GM23248 (cell line): ENCODE measurements at places on chromosomes 4 and X.

DNA sequence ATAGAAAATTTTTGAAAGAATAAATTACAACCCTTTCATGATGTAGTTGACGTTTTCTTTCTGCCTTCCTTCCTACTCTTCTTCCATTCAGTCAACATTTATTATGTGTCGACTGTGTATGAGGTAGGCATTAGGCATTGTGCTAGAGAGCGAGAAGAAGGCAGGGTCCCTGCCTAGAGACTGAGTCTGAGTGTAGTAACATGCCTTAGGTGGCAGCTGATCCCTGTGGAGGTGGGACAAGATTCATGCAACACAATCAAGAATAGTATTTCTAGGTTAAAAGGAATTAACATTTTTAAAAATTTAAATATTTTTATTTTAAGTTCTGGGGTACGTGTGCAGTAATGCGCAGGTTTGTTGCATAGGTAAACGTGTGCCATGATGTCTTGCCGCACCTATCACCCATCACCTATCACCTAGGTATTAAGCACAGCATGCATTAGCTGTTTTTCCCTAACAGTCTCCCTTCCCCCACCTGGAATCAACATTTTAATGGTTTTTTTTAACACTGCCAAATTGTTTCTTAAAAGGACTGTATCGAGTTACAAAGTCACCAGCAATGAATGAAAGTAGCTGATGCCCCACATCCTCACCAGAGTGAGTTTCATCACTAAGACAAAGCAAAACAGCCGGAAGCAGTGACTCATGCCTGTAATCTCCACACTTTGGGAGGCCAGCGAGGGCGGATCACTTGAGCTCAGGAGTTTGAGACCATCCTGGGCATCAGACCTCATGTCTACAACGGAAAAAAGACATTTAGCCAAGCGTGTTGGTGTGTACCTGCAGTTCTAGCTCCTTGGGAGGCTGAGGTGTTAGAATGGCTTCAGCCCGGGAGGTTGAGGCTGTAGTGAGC is 84.0 kb downstream of the WWC2 start:
- DNase-seq = peak; percentile 92

- DNase-seq = peak; percentile 44
Observed at GRCh38 chr4:186485561-186486062, 69.8 kb downstream of the MTNR1A start.

GRCh38 chr4:56630876-56631666 is 50.0 kb downstream of the HOPX start:
- DNase-seq = peak; percentile 57

DNA sequence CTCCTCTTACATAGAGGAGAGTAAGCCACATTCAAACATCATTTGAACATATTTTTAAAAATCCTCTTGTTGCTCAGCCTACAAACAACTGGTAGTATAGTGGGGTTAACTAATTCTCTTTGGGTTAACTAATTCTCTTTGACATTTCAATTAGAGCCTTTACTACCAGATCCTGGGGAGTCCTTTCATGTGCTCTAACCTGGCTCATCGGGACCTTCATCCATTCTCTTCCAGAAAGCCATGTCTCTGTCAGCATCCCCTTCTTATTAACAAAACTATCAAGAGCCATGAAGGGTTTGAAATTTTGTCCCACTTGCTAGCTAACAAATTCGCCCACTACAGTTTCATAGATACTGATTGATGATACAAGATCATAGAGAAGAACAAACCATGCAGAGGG is 349.8 kb upstream of the PABPC4L start:
- DNase-seq = no peak

DNA sequence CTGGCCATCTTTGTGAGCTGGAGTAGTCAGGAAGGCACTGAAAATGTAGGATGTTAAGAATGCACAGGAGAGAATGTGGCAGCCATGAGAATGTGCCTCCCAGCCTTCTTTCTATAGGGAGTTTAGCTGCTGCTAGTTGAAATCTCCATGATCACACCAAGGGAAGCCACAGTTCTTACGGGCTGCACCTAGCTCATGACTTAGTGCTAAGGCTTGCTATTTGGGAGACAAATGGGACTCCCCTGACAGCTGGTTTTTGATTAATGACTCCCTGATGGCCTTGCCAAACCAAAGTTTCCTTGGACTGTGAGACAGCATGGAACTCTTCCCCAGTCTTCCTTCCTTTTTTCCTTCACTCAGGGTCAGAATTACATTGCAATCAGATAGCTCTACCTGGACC is 9.2 kb downstream of the CTSO start:
- DNase-seq = no peak
